Left renal pelvis (tissue), 4 donors: ENCODE measurements at places on chromosomes 7 and 10. TPM values are rescaled to one million over a fixed set of nuclear protein-coding genes. Genes with fewer than 3 reads are reported as not detected.

The A1CF gene
- polyA plus RNA-seq, result 7.4 TPM

The GLI3 gene
- polyA plus RNA-seq, result 33.7 TPM

The PDE6C gene
- polyA plus RNA-seq, result 0.24 TPM

The HTRA1 gene
- 181 TPM for polyA plus RNA-seq

The CDK13 gene
- polyA plus RNA-seq, result 65.2 TPM

The LRRC17 gene
- 82.0 TPM for polyA plus RNA-seq

The HOXA1 gene
- 2.6 TPM for polyA plus RNA-seq

The PNLIPRP2 gene
- 0.39 TPM for polyA plus RNA-seq

The PSAP gene
- polyA plus RNA-seq, result 769 TPM

The TFR2 gene
- polyA plus RNA-seq, result 3.5 TPM

The TUBB8 gene
- polyA plus RNA-seq, result 0.63 TPM

The CCL26 gene
- 0.24 TPM for polyA plus RNA-seq

The SGCE gene
- polyA plus RNA-seq, result 87.3 TPM

The TMEM139 gene
- polyA plus RNA-seq, result 59.3 TPM

The ZNF727 gene
- 0.22 TPM for polyA plus RNA-seq

The PRDX3 gene
- polyA plus RNA-seq, result 166 TPM

The CFAP70 gene
- 11.8 TPM for polyA plus RNA-seq

The ZCCHC24 gene
- 25.1 TPM for polyA plus RNA-seq

The OR13A1 gene
- polyA plus RNA-seq, result 0.11 TPM

The DYNC1I1 gene
- polyA plus RNA-seq, result 0.59 TPM

The ZNF92 gene
- 23.5 TPM for polyA plus RNA-seq

The MMD2 gene
- polyA plus RNA-seq, result 0.18 TPM

The PDK4 gene
- polyA plus RNA-seq, result 20.4 TPM

The PAX4 gene
- not detected for polyA plus RNA-seq

The AP5Z1 gene
- 15.6 TPM for polyA plus RNA-seq

The TMEM26 gene
- polyA plus RNA-seq, result 12.7 TPM

The TRIP6 gene
- polyA plus RNA-seq, result 104 TPM

The WDR91 gene
- polyA plus RNA-seq, result 50.1 TPM

The ZNF655 gene
- polyA plus RNA-seq, result 100 TPM
